NCI-H1092 (cell line): ENCODE measurements at places on chromosomes 5 and 9.
A peak's percentile ranks its signal among the peaks of the same experiment; 100 is the strongest.

DNA sequence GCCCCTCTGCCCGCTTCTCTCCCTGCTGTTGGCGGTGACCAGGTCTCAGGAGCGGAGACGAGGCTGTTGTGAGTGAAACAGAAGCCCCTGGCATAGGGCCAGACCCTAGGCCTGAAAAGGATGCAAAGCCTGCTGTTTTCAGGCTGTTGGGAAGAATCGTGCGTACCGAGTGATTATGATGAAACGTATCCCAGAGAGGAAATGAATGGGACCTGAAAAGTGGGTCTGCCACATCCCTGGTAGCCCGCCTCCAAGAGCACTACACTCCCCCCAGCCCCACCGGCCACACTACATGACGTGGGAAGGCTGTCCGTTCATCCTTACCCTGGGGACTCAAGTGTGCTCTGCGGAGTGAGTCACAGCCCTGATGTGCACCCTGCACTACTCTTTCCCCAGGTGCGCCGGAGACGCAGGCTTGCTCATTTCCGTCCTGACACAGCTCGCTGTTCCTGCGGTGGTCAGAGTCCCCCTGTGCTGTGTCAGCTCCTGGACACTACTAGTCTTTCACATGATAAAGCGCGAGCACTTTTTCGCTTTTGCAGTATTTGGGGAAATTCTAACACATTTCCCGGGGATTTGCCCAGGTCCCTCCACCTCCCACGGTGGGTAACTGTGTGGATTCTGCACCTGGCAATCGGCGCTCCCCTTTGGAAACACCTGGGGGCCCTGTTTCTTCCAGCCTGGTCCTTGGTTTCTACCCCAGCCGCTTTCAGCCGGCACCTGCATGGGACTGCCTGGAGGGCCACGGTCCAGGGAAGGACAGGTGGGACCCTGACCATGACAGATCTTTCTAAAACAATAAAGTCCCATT lies 91.5 kb downstream of the ANKRD33B start:
- peak; percentile 20 for DNase-seq

GRCh38 chr9:6106711-6107339 lies 91.4 kb upstream of the RANBP6 start:
- peak; percentile 1 for DNase-seq

GRCh38 chr9:16243798-16244197 lies 626.7 kb downstream of the BNC2 start:
- DNase-seq, result no peak

DNA sequence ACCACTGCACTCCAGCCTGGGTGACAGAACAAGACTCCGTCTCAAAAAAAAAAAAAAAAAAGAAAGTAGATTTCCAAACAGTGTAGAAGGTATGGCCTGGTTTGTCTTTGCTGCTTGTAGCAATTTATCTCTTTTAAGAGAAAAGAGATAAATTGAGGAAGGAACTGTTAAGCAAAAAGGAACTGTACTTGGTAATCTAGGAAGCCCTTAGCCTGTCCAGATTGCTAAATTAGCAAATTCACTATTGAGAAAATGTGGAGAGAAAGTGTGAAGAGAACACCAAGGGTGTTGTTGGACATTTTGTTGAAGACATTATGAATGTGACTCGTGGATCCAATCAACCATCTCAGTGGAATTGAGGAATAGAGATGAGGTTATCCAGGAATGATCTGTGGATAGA lies 13.0 kb upstream of the SUSD3 start:
- DNase-seq, result no peak

GRCh38 chr9:94581728-94582127 lies 11.9 kb downstream of the FBP2 start:
- no peak for DNase-seq
